NCI-H2227 treated with DMSO at 0.1 percent for 48 hours (cell line): ENCODE measurements at places on chromosomes 16 and 17.

GRCh38 chr17:59387351-59388068 is 56.1 kb downstream of the YPEL2 start:
- no peak for DNase-seq

- DNase-seq, result no peak
Observed at GRCh38 chr17:78353834-78354233, 6.0 kb downstream of the SOCS3 start.

DNA sequence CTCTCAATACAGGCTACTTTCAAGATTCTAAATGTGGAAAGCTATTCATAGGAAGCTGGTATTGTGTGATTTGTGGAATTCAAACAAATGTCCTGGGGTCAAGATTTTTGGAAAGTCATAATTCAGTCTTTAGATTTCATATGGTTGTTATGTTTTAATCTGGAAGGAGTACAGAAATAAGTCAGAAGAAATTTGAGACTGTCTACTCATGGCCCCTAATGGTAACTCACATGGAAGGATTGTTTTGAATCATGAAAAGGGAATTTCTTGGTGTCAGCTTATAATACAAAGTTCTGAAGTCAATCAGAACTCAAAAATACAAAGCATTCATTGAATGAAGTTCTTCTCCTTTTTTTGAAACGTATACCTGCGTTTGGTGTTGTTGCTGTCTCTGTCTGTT is 3.1 kb downstream of the KCNJ2 start:
- no peak for DNase-seq

- no peak for DNase-seq
Observed at GRCh38 chr17:56675876-56676660, 82.6 kb downstream of the NOG start.

DNA sequence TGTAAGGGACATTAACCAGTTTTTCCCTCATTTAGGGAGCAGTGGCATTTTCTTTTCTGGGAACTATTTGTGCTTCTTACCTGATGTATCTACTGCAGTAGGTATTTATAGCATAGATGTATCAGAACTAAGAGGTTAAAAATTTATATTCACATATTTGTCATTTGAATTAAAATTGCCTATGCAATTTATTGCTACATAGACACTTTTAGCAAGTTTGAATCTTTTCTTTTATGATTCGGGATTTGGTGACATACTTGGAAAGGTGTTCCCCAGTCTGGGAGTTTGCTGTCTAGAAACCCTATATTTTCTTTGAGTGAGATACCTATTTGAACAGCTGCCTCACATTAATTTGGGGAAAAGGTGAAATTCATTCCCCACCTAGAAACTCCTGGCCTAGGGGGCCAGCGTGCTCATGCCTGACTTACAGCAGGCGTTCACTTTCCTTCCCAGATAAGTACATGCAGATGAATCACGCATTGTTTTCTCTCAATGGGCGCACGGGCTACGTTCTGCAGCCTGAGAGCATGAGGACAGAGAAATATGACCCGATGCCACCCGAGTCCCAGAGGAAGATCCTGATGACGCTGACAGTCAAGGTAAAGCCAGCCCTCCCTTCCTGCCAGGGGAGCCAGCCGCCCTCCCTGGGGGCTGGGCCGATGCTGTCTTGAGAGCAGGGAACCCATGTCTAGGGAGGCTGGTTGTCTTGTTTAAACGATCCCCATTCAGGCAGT is 73.8 kb downstream of the SDR42E1 start:
- no peak for DNase-seq
